SHP77 (cell line): ENCODE measurements at places on chromosomes 12 and 14.
A peak's percentile ranks its signal among the peaks of the same experiment; 100 is the strongest.

DNA sequence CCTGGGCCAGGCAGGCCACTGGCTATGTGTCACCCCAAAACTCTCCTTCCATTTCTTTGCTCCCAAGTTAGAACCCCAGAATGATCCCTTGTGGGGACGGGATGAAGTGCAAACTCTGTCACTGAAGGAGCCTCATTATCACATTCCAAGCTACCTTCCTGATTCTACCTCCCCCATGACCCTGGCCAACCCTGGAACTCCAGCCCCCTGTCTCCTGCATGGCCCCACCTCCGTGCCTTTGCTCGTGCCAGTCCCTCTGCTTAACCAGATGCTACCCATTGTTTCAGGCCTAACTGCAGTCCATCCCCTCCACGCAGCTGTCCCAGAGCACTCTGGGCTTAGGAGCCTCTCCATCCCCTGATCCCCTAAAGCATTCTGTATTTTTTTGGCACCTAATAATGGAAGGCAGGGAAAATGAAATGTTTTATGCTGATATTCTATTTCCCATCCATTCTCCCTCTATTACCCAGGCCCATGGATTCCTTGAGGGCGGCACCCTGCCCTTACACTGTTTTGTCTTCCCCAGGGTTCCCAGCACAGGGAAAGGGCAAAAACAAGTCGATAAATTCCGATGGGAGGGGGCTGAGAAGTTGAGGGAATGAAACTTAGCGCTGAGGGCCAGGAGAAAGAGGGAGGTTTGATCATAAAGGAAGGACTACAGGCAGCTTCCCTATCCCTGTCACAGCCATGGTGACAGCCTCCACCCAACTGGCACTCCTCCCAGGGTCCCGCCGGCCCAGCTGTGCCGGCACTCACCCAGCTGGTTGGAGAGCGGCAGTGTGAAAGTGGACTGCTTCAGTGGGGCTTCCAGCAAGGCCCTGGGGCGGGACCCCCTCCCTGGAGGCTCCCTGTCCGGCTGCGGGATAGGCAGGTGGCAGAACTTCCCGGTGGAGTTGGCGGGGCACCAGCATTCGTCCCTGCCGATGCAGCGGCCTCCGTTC lies 58.1 kb downstream of the ISCA2 start:
- DNase-seq = no peak

DNA sequence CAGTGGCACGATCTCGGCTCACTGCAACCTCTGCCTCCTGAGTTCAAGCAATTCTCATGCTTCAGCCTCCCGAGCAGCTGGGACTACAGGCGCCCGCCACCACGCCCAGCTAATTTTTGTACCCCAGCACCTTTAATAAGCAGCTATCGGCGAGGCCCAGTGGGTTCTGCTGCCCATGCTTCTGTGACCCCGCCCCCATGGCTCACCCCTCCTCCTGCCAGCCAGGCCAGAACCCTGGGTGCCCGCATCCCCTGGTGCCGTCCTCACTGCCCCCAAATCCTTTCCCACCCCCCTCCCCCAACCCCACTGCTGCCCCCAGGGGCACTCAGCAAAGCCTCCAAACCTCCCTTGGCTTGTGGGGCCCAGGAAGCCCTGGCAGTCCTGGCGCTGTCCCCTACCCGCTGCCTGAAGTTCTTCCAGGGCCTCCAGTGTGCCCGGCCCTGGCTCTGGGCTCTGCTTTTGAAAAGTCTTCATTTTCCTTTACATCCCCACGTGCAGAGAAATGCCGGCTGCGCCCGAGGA lies 14.5 kb downstream of the BAG5 start:
- no peak for DNase-seq

GRCh38 chr12:118055144-118055557 lies 5.8 kb downstream of the WSB2 start:
- DNase-seq = peak; percentile 66

DNA sequence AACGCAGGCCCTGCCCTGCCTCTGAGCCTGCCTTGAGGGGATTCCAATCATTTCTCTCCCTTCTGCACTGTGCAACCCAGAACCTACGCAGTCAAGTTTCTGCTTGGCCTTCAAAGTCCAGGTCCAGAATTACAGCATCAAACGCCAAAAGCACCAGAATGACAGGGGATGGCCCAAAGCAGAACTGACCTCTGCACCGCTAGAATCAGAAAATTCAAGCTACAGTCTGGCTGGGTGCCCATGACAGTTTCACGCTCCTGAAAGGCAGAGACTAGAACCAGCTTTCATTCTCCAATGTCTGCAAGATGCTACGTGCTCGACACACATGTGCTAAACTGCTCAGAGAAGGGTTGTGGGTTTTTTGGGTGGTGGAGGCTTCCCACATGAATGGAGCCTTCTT lies 4.1 kb downstream of the CLMN start:
- no peak for DNase-seq

DNA sequence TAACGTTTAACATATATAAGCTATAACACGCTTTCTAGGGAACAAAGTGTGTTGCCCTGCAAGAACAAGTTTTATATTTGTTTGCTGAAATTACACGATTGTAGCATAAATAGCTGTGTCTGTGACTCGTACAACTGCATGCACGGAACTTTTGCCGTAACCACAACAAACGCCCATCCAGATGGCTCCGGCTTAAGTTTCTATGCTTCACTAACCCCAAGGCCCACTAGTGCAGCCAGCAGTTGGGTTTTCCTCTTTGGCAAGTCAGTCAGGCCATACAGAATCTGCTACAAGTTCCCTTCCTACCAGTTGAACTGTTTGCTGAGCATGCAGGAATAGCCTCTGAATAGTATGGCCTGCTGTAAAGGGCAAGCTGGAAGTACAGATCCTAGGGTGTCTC lies 12.1 kb downstream of the CSRP2 start:
- no peak for DNase-seq

DNA sequence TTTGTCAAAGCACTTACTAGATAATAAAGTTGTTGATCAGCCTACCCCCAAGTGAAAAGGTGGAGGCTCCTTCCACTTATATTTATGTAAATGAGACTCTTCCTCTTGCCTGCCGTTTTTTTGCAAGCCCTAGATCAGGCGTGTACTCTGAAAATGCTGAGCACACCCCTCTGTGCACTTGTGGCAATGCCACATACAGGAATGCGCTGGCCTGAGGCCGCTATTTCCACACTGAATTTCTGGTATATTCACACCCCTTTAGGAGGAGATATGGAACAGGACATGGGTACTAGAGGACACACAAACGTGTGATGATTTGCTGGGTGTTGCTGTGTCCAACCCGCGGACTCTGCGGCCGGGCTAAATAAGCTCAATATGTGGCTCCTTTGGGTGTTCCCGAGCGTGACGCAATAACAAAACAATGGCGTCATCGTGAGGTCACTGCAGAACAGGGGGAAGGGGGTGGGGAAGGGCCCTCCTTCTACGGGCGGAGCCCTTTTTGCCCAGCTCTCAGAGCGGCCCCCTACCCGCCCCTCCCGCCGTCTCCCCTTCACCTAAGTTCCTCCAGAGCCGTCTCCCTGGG lies 554 bp upstream of the TSPAN31 start:
- DNase-seq = peak; percentile 79

DNA sequence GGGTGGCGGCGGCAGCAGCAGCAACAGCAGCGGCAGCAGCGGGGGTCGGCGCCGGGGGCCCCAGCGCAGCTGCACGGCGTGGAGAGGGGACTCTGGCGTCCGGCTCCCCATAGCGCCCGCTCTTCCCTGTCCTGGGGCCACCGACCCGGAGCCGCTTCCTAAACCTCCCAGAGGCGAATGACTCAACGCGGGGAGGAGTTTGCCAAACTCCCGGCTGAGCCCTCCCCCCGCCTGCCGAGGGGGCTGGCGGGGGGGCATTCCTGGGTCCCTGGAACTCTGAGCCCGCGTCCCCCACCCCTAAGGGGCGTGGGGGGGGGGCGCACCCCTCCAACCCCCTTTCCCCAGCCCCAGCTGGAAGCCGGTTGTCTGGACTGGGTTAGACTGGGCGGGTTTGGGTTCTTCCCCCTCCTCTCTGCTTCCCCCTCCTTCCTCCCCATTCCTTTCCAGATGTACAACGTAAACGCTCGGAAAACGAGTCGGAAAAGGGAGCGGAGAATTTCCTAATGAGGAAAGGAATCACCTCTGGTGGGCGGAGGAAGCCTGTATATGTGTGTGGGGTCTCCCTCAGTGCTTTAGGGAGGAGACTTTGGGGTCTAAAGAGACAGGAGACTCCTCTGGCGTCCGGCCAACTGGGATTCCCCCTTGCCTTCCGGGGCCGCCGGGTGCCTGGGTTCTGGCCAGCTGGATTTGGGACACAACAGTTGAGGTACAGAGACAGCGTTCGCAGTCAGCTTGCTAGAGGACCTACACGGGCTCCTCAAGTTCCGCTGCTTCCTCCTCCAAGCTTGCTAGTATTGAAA lies at the start of gene ITGA5:
ITGA5 (minus strand) TSS at position 179 of the 800 bp plus-strand sequence; CDS start at position 111, 68 bp downstream.
- DNase-seq = no peak

GRCh38 chr12:111404362-111405148 lies 1.2 kb upstream of the SH2B3 start:
- DNase-seq = no peak

- DNase-seq = peak; percentile 31
Observed at GRCh38 chr12:116717466-116718437, 20.1 kb downstream of the SPRING1 start.
